AG04450 (cell line): ENCODE measurements at places on chromosomes 7 and 10.

DNA sequence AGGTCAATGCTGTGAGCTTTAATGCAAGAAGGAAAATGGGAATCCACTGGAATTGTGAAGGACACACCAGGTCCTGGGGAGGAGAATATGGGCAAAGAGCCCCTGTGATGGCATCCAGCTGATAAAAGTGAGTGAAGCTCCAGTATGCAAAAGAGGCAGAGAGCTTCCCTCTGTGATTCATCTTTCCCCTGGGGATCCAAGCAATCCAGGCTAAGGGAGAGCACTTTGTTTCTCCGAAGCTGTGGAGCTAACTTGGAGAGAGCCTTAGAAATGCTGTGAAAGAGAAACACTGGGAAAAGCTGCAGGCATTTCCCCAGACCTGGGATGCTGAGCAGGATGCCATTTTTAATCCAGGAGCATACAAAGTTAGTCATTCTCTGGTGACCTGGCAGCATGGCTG, 489.5 kb downstream of the SH2D4B start:
- no peak for DNase-seq

GRCh38 chr10:47326306-47326926, 4.2 kb downstream of the GDF2 start:
- DNase-seq, result no peak

DNA sequence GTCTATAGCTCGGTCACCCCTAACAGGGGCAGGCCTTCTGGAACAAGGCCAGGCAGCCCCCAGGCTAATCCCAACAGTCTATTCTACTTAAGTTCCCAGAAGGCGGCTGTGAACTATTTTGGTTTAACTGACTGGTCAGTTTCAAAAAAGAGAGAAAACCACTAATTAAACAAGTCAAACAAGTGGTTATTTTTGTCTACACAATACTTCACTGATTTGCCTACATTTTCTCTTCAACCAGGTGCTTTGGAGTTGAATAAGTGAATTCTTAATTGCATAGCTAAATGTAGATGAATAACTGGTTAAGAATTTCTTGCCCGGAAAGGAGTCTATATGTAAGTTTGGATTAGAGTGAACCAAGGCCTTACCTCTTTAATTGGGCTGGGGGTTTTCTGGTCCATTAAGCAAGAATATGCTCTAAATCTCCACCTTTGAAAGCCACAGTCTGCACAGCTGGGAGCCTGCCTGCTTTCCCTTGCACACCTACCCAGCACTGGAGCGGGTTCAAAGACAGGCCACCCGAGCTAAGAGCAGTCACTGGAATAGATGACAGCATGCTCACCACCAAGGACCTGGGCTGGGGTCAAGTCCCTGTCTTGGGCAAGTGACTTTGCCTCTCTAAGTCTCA, 70.4 kb downstream of the TBXAS1 start:
- DNase-seq, result no peak

- no peak for DNase-seq
Measured at GRCh38 chr10:86793696-86794095, 37.3 kb downstream of the BMPR1A start.

DNA sequence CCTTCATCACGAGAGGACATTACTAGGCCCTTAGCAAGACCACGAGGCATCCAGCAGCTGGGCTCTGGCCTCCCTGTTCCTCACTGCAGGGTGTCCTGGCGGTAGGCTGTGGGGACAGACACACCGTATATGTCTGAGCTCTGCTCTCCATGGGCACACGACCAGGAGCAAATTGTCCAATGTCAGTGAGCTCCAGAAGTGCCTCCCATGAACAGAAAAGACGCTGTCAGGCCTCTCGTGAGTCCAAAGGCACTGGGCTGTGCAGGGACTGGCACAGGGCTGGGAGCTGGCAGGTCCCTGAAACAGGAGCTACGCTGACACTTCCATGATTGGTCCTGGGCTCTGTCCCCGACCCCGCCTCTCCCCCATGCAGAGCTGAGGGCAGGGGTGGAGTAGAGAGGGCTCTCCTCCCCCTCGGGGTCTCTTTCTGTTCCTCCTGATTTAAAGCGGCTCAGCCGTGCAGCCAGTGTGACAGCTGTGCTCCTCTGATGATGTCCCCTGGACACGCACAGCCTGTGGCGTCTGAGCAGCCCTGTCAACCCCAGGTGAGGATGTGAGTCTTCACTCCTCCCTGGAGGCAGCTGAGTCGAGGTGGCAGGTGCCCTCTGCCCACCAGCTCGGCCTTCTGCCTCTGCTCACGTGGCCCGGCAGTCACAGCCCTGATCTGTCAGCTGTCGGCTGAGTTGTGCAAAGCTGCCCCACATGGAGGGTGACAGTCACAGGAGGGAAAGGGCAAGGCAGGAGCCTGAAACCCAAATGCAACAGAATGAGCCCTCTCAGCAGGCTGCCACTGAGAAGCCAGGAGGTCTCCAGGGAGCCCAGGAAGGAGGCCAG, 13.0 kb downstream of the ANTXRL start:
- no peak for DNase-seq

GRCh38 chr10:44467900-44468299, 83.0 kb upstream of the CXCL12 start:
- no peak for DNase-seq

DNA sequence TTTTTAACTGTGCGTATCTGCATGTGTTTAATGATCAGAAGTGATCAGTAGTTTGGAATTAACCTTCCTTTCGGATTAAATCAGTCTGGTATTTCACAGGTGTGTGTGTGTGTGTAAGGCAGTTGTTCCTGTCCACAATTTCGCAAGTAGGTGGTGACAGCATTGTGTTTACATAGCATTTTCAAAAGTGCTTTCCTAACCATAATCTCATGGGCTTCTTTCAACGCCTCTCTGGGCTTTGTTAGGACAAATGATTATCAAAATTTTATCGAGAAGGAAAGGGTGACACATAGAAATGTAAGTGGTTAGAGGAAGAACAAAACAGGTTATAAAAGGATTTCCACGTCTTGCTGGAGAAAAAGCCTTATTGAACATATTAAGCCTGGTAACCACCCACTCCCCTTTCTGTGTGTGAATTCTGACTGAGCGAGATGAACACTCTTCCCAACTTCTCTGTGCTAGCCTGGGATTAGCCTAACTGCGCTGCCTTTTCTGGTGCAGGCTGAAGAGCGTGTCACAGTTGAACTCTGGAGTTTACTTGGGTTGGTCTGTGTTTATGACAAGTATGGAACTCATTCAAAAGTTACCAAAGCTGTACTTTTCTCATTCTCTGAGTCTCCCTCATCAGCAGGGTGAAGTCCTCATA, 292.3 kb upstream of the PITRM1 start:
- DNase-seq, result no peak

DNA sequence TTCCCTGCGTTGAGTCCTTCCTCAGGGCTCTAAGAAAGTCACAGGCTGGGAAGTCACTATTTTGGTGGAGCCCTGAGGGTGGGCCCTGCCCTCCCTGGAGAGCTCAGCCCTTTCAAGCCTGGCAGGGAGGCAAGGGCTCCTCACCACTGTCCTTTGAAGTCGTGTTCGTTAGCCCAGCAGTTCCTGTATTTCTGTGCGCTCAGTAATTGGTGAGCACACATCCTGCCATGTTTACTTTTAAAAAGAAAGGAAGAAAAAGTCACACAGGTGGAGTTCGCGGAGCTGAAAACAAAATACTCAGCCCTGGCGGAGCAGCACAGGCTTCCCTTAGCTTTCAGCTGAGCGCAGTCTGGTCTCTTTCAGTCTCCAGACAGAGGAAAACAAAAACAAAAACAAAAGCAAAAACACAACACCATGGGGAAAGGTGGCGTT, 37.1 kb downstream of the PRKCQ start:
- DNase-seq, result no peak

DNA sequence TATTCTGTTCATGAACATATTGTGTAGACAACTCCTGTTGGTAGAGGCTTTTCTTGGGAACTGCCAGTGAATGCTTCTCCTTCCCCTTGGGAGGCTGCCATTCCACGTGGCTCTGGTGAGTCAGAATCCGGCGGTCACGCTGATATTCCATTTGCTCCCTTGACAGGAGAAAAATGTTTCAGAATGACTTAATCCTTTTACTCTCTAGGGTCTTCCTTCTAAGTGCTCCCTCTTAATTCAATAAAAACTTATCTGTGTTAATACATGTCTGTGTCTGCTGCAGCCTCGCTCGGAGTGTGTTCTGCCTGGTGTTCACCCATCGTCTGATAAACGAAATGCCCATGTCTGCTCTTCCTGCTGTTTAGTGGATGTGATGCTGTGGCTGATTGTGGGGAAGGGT, 278.6 kb downstream of the ARHGAP12 start:
- peak; percentile 71 for DNase-seq

GRCh38 chr10:30433730-30434272, at the start of gene MAP3K8:
TSS of gene MAP3K8 (plus strand) at chr10:30434184. CDS start at chr10:30438939, 4,755 bp downstream.
- no peak for DNase-seq

DNA sequence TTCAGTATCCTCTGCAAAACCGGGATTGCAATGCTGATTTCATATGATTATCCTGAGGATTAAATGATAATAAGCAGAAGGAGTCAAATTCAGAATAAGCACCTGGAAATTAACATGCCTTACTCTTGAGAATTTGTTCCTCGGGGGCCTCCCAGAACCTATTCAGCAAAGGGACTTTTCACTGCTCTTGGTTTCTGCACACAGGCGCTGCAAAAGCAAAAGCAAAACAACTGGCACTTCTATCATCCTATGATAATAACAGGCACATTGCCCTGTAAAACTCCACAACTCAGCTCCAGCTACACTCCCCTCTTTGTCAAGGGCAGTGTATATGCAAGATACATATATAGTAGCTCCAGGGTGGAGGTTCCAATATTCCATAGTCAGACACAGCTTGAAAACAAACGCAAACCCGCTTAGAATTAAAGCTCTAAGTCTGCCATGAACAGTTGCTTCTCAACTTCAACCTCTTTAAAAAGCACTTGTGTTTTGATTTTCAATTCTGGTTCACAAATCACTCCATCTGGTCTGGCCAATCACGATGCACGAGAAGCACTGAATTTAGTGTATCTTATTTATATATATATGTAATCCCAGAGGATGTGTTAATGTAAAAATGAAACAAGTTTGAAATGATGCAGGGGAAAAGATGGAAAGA, 119.9 kb upstream of the PTER start:
- no peak for DNase-seq

DNA sequence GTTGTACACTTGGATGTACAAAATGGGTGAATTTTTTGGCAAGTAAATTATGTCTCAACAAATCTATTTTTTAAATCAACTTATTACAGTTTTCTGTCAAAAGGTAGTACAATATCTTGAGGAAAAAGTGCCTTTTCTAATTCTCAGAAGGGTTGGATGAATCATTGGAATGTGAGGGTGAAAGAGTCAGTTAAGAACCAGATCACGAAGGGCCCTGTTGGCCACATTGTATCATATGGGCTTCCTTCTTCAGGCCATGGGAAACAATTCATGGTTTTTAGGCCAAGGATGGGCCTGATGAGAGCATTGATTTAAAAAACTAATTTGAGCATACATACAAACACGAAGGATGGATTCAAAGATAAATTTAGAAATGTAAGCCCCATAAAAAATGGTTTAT, 503.7 kb downstream of the TNS3 start:
- no peak for DNase-seq

GRCh38 chr10:92202536-92202935, 88.3 kb downstream of the CPEB3 start:
- no peak for DNase-seq

GRCh38 chr10:108515821-108516220, 1351.3 kb upstream of the SORCS1 start:
- no peak for DNase-seq

DNA sequence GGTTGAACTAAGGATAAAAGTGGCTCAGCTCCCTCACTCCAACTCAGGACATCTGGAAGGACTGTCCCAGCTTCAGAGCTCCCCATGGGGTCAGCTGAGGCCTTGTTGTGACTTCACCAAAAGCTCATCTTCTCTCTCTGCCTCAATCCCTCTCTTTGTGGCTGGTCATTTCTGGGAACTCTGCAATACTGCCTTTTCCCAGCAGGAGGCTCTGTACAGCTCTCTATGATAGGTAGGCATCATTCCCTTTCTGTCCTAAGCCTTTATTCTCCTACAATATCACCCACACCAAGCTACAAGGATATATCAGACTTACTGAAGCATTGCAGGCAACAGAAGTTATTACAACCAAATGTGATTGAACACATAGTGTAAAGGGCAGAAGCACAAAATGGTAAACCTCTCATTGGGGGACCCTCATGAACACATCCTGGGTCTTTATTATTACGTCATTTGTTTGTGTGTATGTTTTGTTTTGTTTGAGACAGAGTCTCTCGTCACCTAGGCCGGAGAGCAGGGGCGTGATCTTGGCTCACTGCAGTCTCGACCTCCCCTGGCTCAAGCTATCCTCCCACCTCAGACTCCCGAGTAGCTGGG, 36.7 kb upstream of the PRPS1L1 start:
- no peak for DNase-seq

GRCh38 chr10:49366460-49366859, 29.4 kb downstream of the DRGX start:
- DNase-seq, result no peak

DNA sequence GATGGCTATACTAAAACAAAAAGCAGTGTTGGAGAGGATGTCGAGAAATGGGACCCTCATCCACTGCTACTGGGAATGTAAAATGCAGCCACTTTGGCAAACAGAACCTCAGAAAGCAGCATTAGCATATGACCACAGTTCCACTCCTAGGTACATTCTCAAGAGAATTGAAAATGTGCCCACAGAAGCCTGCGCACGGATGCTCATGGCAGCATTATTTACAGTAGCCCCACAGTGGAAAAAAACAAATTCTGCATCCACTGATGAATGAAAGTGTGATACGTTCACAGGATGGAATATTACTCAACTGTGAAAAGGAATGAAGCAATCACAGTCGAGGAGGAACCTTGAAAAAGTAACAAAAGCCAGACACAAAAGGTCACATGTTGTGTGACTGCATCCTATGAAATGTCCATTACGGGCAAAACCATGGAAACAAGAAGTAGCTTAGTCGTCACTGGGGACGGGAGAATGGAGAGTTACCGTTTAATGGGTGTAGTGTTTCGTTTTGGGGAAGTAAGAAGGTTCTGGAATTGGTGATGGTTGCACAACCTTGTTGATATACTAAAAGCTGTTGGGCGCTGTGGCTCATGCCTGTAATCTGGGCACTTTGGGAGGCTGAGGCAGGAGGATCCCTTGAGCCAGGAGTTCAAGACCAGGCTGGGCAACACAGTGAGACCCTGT, 2.5 kb upstream of the UPK3B start:
- no peak for DNase-seq

- no peak for DNase-seq
Measured at GRCh38 chr10:2933519-2933918, 133.8 kb upstream of the PFKP start.

DNA sequence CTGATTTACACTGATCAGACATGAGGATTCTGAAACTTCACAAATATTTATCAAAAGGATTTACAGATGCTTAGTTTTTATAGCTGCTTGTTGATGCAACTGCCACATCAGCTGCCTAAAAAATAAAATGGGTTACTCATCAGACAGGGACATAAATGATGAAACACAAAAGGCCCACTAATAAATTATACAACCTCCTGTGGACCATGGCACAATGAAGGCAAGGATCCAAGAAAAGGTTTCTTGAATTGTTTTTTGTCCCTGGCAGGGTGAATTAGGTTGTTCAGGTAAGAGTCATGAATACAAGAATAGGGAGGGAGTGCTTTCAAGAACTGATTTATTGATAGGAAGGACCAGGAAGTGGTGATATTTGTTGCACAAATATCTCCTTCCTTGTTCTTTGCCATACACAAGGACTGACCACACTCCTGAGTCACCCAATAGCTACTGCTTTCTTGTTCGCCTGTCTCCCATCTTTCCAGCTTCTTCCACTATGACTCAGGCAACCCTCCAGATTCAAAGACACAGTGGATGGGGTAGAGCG, 234.5 kb downstream of the AHR start:
- no peak for DNase-seq

- no peak for DNase-seq
Measured at GRCh38 chr7:104976966-104977636, 36.9 kb upstream of the KMT2E start.
